ENCODE measurements at places on chromosomes 4 and X.

GRCh38 chr4:48780865-48781214 lies 761 bp upstream of the FRYL start:
- peak; percentile 38 for DNase-seq

- DNase-seq: peak; percentile 56
Measured at GRCh38 chrX:40013266-40014195, 84.2 kb downstream of the BCOR start.

DNA sequence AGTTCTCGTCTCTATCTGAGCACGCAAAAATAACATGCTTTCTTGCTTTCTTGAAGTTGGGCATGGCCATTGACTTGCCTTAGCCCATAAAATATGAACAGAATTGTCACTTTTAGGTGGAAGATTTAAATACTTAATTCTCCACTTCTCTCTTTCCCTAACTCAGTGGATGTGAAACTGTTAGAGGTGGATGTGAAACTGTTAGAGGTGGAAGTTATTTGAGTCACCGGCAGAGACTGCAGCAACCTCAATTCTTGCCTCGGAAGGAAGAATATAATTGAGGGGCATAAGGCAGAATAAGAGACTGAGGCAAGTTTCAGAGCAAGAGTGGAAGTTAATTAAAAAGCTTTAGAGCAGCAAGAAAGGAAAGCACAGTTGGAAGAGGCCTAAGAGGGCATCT lies 2.8 kb upstream of the PARM1 start:
- no peak for DNase-seq

- no peak for DNase-seq
Measured at GRCh38 chr4:168835880-168836454, 174.1 kb downstream of the CBR4 start.

GRCh38 chr4:160836431-160836830 lies 1327.4 kb downstream of the FSTL5 start:
- DNase-seq: no peak

GRCh38 chr4:123415977-123416376 lies 19.4 kb downstream of the SPRY1 start:
- peak; percentile 29 for DNase-seq

GRCh38 chr4:142567199-142567598 lies 278.9 kb downstream of the INPP4B start:
- peak; percentile 56 for DNase-seq

- DNase-seq: no peak
Measured at GRCh38 chrX:106363214-106363613, 195.1 kb downstream of the PWWP3B start.

DNA sequence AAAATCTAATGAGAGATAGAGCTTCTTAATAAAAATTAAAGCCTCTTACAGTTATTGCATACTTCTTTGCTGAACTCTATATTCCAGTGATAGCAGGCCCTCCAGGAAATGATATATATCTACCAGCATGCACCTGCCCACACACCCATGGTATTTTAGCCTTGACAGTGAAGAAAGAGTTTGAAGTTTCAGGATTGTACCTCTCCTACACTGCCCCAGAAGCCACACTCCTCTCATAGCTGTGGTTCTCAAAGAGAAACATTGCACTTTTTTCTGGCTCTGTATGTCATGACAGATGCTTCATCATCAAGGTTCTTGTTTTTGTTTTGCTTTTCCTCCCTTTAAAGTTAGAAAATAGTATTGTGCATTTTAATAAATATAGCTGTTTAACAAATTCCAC lies 34.0 kb downstream of the INPP4B start:
- DNase-seq: no peak

DNA sequence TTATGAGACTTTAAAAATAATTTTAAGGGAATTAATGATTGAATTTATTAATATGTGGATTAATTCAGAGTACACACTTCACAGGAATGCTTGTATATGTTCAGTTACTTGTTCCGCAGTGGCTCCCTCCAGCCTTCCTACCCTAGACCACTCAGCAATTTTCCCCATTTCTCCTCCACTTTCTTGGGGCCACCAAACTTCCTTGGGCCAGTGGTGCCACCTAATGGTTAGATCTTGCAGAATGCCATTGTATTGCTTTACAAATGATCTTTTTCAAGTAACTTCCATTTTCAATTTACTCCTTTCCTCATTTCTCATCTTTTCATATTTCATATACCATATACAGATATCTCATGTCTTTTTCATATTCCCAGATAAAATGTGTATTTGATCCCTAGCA lies 3.6 kb upstream of the RNF175 start:
- no peak for DNase-seq

DNA sequence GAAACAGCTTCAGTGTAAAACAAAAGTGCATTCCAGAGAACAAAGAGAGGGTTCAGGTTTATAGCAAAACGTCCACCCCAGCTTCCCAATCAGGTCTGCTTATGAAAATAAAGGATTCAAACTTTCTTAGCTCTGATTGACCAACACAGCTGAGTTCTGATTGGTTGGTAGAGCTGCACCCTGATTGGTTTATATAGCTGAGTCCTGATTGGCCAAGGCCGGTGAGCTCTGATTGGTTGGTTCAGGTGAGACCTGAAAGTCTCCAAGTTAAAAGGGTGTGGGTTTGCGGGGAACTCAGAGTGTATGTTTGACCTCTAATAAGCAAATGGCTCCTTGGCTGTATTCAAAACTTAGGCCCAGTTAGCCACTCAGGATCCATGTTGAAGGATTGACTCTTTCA lies 20.9 kb downstream of the CLRN2 start:
- DNase-seq: no peak

DNA sequence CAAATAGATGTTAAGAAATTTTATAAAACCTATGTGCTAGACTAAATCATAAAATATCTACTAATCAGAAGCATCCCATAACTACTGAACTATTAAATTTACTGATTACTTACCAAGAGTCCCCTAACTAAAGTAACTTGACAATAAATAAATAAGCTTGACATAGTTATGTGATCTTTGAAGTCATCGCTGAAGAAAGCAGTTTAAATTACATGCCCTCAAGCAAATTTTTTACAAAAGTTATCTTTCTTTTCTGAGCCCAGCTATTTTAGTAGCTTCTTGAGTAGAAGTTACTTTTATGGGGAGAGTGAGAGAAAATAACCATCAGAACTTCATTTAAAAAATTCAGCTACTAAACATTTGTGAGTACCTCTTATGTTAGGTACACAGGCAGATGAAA lies 150.9 kb upstream of the FAM241A start:
- no peak for DNase-seq

DNA sequence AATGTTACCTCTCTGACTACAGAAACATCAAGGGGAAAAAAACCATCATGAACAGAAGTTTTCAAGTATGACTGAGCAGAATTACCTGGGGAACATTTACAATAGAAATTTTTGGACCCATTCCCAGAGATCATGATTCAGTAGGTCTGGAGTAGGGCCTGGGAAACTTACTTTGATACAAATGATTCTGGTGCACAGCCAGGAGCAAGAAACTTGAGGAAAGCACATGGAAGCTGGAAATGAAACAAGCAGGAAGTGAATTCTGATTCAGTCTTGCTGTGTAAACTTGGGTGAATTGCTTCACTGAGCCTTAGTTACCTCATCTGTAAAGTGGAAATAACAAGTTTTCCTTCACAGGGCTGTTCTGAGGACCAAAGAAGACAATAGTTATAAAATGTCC lies 192.5 kb upstream of the TAPT1 start:
- DNase-seq: no peak

- DNase-seq: no peak
Measured at GRCh38 chr4:33739884-33740632, 2504.3 kb downstream of the ARAP2 start.

- DNase-seq: no peak
Measured at GRCh38 chrX:3451571-3451970, 105.1 kb upstream of the MXRA5 start.

- no peak for DNase-seq
Measured at GRCh38 chr4:122765692-122766352, 33.3 kb downstream of the BBS12 start.

GRCh38 chr4:110352670-110353442 lies 123.1 kb upstream of the ENPEP start:
- no peak for DNase-seq

DNA sequence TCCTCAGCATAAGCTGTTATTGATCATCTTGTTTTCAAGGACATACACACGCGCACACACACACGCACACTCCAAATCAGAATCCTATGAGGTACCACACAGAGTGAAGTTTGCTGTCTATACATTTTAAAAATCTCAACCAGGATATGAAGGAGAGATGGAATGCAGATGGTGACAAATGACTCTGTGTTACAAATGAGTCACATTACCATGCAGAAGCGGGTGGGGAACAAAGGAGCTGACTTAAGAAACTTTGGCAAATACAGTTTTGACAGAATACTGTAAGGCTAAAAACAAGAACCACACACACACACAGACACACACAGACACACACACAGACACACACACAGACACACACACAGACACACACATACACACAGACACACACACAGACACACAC lies 81.7 kb downstream of the RELL1 start:
- DNase-seq: no peak

DNA sequence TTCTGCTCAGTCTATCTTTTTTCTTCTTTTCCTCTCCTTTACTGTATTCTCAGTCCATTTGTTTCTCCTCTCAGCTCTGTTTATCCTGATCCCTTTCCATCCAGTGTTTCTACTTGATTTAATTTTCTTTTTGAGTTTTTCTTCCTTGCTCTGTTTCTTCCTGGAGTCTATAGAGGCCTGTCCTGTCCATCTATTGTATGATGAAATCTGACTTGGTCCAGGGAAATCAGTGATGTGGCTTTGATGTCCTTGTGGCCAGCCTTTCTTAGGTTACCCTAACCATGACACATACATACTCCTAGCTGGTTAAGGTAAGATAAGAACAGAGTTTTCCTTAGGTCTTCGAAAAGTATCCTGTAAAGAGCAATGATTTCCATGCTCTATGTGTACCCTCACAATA lies 89.3 kb upstream of the LNX1 start:
- DNase-seq: no peak

DNA sequence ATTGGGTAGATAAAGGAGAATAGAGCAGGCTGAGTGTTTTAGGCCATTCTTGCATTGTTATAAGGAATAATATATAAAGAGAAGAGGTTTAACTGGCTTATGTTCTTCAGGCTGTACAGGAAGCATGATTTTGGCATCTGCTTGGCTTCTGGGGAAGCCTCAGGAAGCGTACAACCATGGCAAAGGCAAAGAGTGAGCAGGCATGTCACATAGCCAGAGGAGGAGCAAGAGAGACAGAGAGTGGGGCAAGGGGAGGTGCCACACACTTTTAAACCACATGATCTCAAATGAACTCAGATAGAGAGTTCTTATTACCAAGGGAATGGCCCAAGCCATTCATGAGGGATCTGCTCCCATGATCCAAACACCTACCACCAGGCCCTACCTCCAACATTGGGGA lies 4.4 kb upstream of the METTL14 start:
- no peak for DNase-seq

DNA sequence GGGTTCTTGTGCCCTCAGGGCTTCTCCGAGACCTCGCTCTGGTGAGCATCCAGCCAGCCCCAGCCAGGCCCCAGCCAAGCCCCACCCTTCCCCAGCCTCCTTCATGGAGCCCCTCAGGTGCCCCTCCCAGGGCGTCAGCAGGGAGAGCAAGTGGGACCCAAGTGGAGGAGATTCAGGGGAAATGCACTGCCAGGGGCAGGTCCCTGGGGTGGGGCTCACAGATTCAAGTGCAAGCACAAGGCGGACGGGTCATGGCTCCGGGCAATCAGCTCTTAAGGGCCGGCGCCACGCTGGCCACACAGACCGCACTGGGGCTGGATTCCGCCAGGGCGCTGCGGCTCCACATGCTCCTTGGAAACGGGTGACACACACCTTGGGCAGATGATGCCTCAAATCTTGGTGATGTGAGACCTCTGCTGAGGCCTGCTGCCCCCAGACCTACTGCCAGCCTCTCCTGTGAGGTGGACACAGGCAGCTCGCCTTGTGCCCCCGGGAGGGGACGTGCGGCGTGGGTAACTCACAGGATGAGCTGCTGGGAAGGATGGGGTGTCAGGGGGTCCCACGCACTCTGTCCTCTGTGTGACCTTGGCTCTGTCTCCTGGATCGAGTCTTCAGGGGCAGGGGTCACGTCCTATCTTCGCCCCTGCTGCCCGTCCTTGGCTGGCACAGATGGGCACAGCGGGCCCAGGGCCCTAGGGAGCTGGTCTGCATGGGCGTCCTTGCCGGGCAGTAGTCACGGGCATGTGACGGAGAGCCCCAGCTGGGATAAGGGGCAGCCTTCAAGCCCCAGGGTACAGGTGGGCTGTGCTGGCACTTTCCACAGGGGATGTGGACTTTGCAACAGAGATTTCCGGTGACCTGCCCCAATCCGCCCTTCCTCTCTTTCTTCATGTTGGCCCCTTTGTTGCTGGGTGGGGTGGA lies 17.1 kb downstream of the NAT8L start:
- no peak for DNase-seq

GRCh38 chrX:16658284-16658683 lies 8.3 kb downstream of the S100G start:
- DNase-seq: no peak

GRCh38 chr4:40204507-40205258 lies 7.9 kb downstream of the RHOH start:
- DNase-seq: no peak

DNA sequence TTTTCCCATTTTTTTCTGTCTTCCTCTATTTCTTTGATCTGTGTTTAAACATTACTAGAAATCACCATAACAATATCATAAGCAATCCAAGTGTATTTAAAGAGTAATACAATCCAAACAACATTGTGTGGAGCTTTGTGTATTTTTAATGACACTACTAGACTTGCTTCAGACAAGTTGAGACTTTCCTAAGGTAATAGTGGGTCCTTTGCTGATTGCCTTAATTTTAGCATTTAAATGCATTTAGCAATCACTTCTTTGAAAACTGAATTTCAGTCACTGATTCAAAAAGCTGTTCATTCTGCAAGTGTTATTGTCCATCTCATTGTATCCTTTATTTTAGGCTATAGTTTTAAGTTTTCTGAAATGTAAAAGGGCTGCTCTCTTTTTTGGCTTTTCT lies 804.8 kb downstream of the ADGRL3 start:
- no peak for DNase-seq

DNA sequence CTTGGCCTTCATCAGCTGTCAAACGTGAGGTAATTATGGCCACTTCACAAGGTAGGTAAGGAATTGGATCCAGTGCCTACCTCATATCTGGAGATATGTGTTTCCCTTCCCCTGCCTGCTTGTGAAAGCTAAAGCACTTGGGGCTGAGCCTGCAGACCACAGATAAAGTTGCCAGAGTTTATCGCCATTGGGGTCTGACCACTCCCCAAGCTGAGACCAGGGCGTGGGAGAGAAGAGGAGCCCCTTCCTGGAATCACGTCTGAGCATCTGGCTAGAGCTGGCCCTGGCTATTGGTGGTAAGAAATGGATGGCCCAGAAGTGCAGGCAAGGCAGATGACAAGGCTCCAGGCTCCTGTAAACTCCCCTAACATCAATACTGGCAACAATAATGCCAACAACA lies 2.7 kb downstream of the ALAS2 start:
- no peak for DNase-seq

DNA sequence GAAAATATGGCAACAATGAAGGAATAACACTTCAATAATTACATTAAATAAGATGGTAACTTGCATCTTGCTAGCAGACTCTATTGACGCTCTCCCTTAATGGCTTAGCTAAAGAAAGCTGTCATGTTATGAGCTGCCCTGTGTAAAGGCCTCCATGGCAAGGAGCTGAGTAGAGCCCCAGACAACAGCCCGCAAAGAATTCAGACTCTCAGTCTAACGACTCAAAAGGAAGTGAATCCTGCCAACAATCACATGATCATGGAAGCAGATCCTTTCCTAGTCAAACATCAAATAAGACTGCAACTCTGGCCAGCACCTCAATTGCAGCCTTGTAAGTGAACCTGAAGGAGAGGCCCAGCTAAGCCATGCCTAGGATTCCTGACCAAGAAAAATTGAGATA lies 157.6 kb downstream of the MAB21L2 start:
- no peak for DNase-seq

All from CD8-positive, alpha-beta T cell (primary cell).